ENCODE measurements at places on chromosomes 3 and 15.

- no peak for DNase-seq
- no peaks in the 10 kb centered on the region for H3K27me3 ChIP-seq
- H3K4me1 ChIP-seq, result no peaks in the 10 kb centered on the region
- H3K4me3 ChIP-seq, result no peak overlapping the region
- H3K27ac ChIP-seq, result no peak overlapping the region
- H3K36me3 ChIP-seq, result no peaks in the 10 kb centered on the region
Observed at GRCh38 chr3:132847849-132848625, 125.8 kb upstream of the NPHP3 start.

DNA sequence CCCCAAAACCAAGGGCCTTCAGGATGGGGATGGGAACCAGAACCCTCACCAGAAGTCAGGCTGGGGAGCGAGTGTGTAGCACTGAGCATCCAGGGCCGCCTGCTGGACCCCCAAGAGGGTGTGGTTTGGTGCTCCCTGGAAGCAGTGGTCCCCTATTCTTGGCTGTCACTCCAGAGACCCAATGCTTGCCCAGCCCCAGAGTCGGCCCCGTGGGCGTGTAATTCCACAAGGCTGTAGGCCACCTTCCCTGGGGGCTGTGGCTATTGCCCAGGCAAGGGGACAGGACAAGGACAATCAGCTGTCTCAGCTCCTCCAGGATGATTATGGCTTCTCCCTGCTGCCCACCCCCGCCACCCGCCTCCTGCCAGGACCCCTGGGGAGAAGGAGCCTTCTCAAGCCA, 14.5 kb downstream of the IGDCC3 start:
- H3K4me1 ChIP-seq, result peaks cover 24% of the 10 kb centered on the region
- DNase-seq, result no peak
- no peaks in the 10 kb centered on the region for H3K27me3 ChIP-seq
- no peak overlapping the region for H3K4me3 ChIP-seq

DNA sequence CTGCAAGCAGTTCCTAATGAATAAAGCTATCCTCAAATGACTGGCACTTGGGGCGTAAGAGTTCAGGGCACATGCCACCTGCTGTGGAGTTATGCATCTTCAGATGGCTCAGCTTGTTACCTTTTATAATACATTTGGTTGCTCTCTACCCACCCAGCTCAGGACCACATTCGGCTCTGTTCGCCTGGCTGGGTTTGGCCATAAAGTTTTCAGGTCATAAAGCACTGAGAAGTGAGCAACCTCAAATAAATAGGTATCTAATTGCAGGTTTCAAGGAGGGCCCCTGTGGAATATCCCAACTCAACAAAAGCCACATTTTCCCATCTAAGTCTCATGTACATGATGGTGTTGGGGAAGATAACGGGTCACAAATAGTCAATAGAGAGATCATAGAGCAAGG, 727.3 kb downstream of the GRM7 start:
- H3K4me1 ChIP-seq, result no peaks in the 10 kb centered on the region
- H3K36me3 ChIP-seq, result no peaks in the 10 kb centered on the region
- H3K27me3 ChIP-seq, result no peaks in the 10 kb centered on the region
- DNase-seq, result no peak
- H3K4me3 ChIP-seq, result no peak overlapping the region

DNA sequence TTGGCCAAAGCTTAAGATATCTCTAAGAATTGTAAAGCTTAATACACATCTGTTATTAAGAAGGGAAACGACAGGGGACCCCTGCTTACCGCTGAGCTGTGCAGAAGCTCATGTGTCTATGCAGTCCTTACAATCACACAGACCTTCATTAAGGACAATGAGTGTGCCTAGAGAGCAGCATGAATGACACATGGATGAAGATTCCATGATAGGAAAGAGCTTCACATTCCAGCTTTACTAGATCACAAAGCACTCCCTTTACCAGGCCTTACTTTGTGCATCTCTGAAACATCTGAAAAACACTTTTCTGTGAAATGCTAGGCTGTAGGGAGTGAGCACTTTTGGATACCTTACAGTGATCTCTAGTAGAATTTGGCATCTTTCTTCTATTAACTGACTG, 32.0 kb downstream of the RNF168 start:
- H3K27ac ChIP-seq, result no peak overlapping the region
- no peak overlapping the region for H3K4me3 ChIP-seq
- H3K27me3 ChIP-seq, result no peaks in the 10 kb centered on the region
- DNase-seq, result no peak

DNA sequence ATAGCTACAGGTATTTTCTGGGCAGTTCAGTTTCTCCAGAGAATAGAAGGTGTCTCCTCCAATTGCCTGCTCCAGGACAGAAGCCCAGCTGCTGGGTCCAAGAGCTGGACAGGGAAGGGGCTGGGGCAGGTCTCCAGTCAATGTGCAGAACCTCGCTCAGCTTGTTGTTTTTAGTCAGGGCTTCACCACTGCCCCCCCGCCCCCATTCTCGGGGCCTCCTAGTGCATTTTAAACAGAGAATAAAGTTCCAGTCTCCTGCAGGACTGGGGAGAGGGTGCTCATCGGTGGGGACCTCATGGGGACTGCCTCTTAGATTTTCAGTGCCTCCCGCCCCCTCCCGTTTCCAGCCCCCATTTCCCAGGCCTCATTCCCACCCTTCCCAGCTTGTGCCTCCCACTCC, 216.6 kb downstream of the XXYLT1 start:
- H3K36me3 ChIP-seq, result no peaks in the 10 kb centered on the region
- no peak for DNase-seq
- H3K27me3 ChIP-seq, result peaks cover 3% of the 10 kb centered on the region
- H3K4me1 ChIP-seq, result no peaks in the 10 kb centered on the region
- no peak overlapping the region for H3K27ac ChIP-seq

- no peak overlapping the region for H3K27ac ChIP-seq
- no peak overlapping the region for H3K4me3 ChIP-seq
- DNase-seq, result no peak
- peaks cover 11% of the 10 kb centered on the region for H3K4me1 ChIP-seq
- H3K27me3 ChIP-seq, result no peaks in the 10 kb centered on the region
Observed at GRCh38 chr3:29067007-29067406, 213.9 kb upstream of the RBMS3 start.

GRCh38 chr15:82698711-82699345, 10.8 kb downstream of the AP3B2 start:
- no peaks in the 10 kb centered on the region for H3K27me3 ChIP-seq
- no peak overlapping the region for H3K27ac ChIP-seq
- no peak overlapping the region for H3K4me3 ChIP-seq
- peaks cover 5% of the 10 kb centered on the region for H3K4me1 ChIP-seq

GRCh38 chr3:61876797-61877196, 315.4 kb downstream of the PTPRG start:
- peak overlapping the region; percentile 78 for H3K27ac ChIP-seq
- DNase-seq, result no peak
- H3K4me3 ChIP-seq, result no peak overlapping the region
- H3K27me3 ChIP-seq, result no peaks in the 10 kb centered on the region
- H3K36me3 ChIP-seq, result no peaks in the 10 kb centered on the region

GRCh38 chr15:31609906-31610305, 283.3 kb downstream of the KLF13 start:
- no peaks in the 10 kb centered on the region for H3K27me3 ChIP-seq
- no peak overlapping the region for H3K27ac ChIP-seq
- peaks cover 3% of the 10 kb centered on the region for H3K4me1 ChIP-seq
- H3K36me3 ChIP-seq, result no peaks in the 10 kb centered on the region
- no peak overlapping the region for H3K4me3 ChIP-seq

GRCh38 chr3:134291319-134292254, 40.9 kb upstream of the RYK start:
- peaks cover 6% of the 10 kb centered on the region for H3K4me1 ChIP-seq
- peak; percentile 94 for DNase-seq
- no peaks in the 10 kb centered on the region for H3K36me3 ChIP-seq

DNA sequence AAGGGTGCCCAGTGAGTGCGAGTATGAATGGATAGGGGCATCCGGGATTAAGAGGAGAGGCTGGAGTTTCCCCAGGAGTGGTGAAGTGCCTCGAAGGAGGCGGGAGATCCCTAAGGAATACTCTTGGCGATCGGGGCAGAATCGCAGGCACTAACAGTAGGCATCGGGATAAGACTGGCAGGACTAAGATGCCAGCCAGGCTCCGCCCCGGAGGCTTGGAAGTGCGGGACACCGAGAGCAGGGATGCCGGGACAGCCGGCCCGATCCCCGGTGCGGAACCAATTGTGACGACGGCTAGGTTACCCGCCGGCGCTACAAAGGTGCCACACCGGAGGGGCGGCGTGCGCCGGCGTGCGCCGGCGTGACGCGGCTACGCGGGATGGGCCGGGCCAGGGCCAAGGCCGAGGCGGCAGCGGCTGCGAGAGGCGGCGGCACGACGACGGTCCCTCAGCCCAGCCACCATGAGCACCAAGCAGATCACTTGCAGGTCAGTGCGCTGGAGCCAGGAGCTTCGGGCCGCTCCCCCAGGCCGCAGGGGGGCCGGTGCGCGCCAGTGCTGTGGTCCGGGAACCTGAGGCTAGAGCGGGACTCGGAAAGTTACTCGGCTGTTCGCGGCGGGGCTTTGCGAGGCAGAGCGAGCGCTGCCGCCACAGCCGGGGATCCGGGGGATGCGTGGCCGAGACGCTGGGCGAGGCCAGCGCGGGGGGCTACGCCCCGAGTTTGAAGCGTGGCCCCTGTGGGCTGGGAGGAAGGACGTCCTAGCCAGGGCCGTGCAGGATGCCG, at the start of gene MKRN2:
TSS of gene MKRN2 (plus strand) at position 398 of the 783 bp plus-strand sequence. CDS start at position 462, 64 bp downstream.
- peak; percentile 91 for DNase-seq
- no peaks in the 10 kb centered on the region for H3K36me3 ChIP-seq
- peak within 1 kb of the TSS; percentile 92 for H3K4me3 ChIP-seq
- no peaks in the 10 kb centered on the region for H3K27me3 ChIP-seq
- H3K27ac ChIP-seq, result peak within 1 kb of the TSS; percentile 96

DNA sequence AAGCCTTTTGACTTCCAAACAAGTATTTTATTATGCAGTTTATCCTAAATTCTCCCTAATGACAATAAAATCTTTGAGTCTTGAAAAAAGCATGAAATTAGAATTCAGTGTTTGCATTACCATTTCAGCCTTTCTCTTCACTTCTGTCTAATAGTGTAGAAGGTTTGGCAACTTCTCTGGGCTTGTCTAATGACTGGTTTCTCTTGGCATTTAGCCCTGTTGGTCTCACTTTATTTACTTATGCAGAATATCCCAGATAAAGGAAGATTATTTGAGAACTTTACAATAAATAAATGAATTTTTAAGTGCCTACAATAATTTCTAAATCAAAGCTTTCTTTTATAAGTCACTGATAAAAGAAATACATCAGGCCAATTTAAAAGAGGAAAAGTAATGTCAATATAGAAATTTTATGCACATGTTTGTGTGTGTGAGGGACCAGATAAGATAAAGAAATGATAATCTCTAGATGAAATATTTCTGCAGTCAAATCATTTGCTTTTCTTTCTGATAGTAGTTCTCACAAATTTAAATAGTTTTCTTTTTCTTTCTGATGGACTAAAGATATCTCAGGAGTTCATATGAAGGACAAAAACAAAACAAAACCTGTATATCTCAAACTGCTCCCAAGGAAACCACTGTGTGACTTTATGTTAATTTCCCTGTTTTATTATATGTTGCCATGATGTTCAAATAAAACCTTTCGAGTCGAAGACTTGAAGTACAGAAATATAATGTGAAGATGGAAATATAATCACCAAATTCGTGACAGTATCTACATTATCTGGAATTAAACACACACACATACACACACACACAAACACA, 533.1 kb upstream of the CBLB start:
- DNase-seq, result peak; percentile 69
- H3K27ac ChIP-seq, result no peak overlapping the region
- H3K4me3 ChIP-seq, result no peak overlapping the region

GRCh38 chr3:119098003-119098402, 48.0 kb upstream of the TEX55 start:
- H3K27me3 ChIP-seq, result no peaks in the 10 kb centered on the region
- no peak for DNase-seq
- no peak overlapping the region for H3K27ac ChIP-seq

DNA sequence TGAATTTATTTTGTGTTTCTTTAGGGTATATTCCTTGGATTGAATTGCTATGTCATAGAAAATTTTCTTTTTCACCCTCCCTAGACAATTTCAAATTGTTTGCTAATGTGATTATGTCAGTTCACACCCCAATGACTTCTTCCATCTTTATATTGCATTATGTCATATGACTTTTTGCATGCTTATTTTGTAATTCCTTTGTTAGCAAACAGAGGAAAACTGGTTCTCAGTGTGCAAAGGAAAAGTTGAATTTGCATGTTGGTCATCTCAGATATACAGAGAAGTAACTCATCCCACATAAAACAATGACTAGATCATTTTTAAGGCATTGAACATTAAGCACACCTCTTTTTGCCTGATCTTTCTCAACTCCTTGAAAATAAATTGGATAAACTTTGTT, 3.3 kb upstream of the RNF13 start:
- H3K27ac ChIP-seq, result no peak overlapping the region
- no peaks in the 10 kb centered on the region for H3K27me3 ChIP-seq
- DNase-seq, result no peak
- no peak overlapping the region for H3K4me3 ChIP-seq

GRCh38 chr15:88275804-88276203, 19.3 kb upstream of the NTRK3 start:
- no peak for DNase-seq
- no peak overlapping the region for H3K27ac ChIP-seq
- no peaks in the 10 kb centered on the region for H3K36me3 ChIP-seq
- no peak overlapping the region for H3K4me3 ChIP-seq
- H3K27me3 ChIP-seq, result peaks cover 31% of the 10 kb centered on the region

GRCh38 chr3:14842277-14842676, 23.5 kb downstream of the FGD5 start:
- H3K27ac ChIP-seq, result no peak overlapping the region
- no peaks in the 10 kb centered on the region for H3K36me3 ChIP-seq
- no peak for DNase-seq
- no peaks in the 10 kb centered on the region for H3K4me1 ChIP-seq
- no peak overlapping the region for H3K4me3 ChIP-seq
- H3K27me3 ChIP-seq, result no peaks in the 10 kb centered on the region

GRCh38 chr3:50503504-50504342, at the start of gene CACNA2D2:
Gene CACNA2D2, minus strand, starts transcription at chr3:50503634. Its CDS starts 211 bp downstream, at chr3:50503423.
- no peak within 1 kb of the TSS for H3K27ac ChIP-seq
- H3K27me3 ChIP-seq, result peaks cover 16% of the 10 kb centered on the region
- no peaks in the 10 kb centered on the region for H3K36me3 ChIP-seq
- H3K4me3 ChIP-seq, result peak within 1 kb of the TSS; percentile 90
- peak; percentile 86 for DNase-seq

- no peaks in the 10 kb centered on the region for H3K4me1 ChIP-seq
- no peaks in the 10 kb centered on the region for H3K36me3 ChIP-seq
- no peak overlapping the region for H3K27ac ChIP-seq
- no peak overlapping the region for H3K4me3 ChIP-seq
Observed at GRCh38 chr3:166211451-166211850, 374.2 kb upstream of the BCHE start.

DNA sequence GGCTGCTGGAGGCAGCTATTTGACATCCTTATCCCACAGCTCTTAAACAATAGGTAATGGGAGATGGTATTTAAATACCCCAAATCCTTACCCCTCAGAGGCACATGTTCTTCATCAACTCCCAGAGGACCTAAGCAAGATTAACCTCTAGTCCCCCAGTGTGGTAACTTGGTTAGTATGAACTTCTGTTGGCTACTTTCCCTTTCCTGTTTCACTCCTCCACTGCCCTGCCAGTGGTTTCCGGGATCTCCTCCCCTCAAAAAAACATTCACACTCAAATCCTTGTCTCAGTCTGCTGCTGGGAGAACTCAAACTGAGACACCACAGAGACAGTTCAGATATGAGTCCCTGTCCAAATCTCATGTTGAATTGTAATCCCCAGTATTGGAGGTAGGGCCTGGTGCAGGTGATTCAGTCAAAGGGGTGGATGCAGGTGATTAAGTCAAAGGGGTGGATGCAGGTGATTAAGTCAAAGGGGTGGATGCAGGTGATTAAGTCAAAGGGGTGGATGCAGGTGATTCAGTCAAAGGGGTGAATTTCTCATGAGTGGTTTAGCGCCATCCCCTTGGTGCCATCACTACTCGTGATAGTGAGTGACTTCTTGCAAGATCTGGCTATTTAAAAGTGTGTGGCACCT, 335.0 kb upstream of the CTNNB1 start:
- H3K27me3 ChIP-seq, result no peaks in the 10 kb centered on the region
- H3K4me3 ChIP-seq, result no peak overlapping the region
- H3K36me3 ChIP-seq, result no peaks in the 10 kb centered on the region

Data from cardiac muscle cell (in vitro differentiated cells and primary cell).